ENCODE measurements at places on chromosomes 5 and 9. TPM values are rescaled to one million over a fixed set of nuclear protein-coding genes. Genes with fewer than 3 reads are reported as not detected.

- H3K4me3 ChIP-seq: no peak overlapping the region
- H3K36me3 ChIP-seq: no peaks in the 10 kb centered on the region
- H3K27ac ChIP-seq: no peak overlapping the region
- H3K4me1 ChIP-seq: peaks cover 16% of the 10 kb centered on the region
Measured at GRCh38 chr9:94145640-94146039, 61.4 kb downstream of the PTPDC1 start.

SVEP1 gene
- 1.1 TPM for total RNA-seq

DNA sequence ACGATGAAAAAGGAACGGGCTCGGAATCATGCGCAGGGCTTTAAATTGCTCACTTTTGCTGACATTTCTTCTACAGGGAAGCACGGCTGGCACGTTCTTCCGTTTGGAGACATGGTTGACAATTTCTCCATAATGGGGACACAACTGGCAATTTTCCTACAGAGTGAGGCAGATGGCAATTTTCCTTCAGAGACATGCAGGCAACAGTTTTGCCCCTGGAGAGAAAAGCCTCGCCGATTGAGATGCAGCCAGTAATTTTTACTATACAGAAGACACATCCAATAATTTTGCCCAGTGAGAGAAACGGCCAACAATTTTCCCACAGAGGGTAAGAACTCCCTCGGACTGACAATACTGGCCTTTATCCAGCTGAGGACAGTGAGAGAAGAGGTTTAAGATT is 90.9 kb upstream of the GPR151 start:
- H3K27ac ChIP-seq: no peak overlapping the region
- H3K4me1 ChIP-seq: no peaks in the 10 kb centered on the region
- DNase-seq: no peak
- no peak overlapping the region for H3K4me3 ChIP-seq
- no peaks in the 10 kb centered on the region for H3K36me3 ChIP-seq
- H3K27me3 ChIP-seq: no peaks in the 10 kb centered on the region

DNA sequence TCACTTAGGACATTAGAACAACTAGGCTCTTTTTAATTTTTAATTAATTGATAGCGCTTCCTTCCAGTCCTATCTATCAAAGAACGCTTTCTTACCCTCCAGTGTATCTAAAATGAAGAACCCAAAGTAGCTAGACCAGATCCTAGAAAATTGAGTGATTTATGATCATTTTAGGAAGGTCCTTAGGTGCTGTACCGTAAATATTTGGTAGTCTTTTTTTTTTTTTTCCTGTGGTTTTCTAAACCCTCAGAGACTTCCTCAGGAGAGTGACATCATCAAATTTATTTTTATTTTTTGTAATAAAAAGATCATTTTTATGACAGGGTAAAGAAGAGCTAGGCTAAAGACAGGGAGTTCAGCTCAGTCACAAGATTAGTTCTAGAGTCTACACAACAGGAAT is 197.4 kb downstream of the WDR70 start:
- DNase-seq: no peak
- no peaks in the 10 kb centered on the region for H3K36me3 ChIP-seq
- H3K4me3 ChIP-seq: no peak overlapping the region
- H3K4me1 ChIP-seq: no peaks in the 10 kb centered on the region

POLR3G gene
- total RNA-seq: 7.8 TPM

GRCh38 chr5:7251132-7251531 is 144.8 kb upstream of the ADCY2 start:
- no peaks in the 10 kb centered on the region for H3K27me3 ChIP-seq
- H3K36me3 ChIP-seq: no peaks in the 10 kb centered on the region
- DNase-seq: no peak
- no peaks in the 10 kb centered on the region for H3K4me1 ChIP-seq
- no peak overlapping the region for H3K27ac ChIP-seq

EFNA5 gene
- 59.3 TPM for total RNA-seq

DNA sequence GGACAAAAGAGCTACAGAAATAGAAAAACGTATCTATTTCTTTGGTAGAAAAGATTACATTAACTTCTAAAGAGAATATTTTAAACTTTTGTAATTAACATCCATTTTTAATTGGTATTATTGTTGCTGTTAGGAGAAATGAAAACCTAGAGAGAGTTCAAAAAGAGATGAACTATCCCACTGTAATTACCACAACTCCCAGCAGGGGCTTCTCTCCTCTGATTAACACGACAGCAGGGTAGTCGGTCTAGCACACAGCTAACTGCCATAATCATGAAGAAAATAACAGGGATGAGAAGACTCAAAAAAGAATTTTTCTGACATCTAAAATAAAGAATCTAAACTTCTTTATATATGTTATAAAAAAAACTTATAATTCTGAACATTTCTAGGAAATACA is 86.2 kb upstream of the CDH9 start:
- no peak overlapping the region for H3K27ac ChIP-seq
- no peak overlapping the region for H3K4me3 ChIP-seq
- no peaks in the 10 kb centered on the region for H3K4me1 ChIP-seq
- no peak for DNase-seq
- H3K36me3 ChIP-seq: no peaks in the 10 kb centered on the region
- no peaks in the 10 kb centered on the region for H3K27me3 ChIP-seq

ZNF366 gene
- not detected for total RNA-seq

DNA sequence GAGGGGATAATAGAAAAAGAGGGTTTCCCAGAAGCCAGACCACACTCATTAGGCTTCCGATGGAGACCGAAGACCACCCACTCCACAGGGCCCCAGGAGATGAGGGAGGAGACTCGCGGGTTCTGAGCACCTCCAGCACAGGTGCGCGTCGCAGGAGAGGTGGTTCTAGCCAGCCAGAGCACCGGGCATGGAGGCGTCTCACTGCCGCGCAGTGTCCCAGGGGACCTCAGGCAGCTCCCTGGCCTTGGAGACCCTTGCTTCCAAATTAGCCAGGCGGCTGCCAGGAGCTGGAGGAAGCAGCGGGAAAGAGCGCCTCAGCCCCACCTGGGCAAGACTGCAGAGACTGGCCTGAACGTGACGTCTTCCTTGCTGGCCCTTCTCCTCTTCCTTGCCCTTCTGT is 115.4 kb upstream of the FBXL7 start:
- H3K36me3 ChIP-seq: no peaks in the 10 kb centered on the region
- no peak overlapping the region for H3K4me3 ChIP-seq
- no peak for DNase-seq
- H3K27ac ChIP-seq: no peak overlapping the region

DNA sequence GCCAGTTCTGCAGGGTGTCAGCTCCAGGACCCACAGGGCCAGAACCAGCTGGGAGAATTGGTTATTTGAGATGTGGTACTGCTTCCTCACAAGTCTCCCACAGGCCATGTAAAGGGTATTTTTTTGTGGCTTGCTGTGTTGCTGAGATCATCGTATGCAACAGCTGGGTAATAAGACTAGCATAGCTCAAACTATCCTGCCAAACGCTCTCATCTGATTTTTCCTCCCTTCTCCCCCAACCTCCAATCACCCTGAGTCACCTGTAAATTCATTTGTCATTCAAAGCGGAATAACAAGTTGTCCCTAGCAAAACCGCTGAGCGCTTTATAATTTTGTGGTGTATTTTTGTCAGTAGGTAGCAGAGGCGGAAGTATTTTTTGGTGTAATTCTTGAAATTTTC is 63.2 kb downstream of the NSG2 start:
- no peaks in the 10 kb centered on the region for H3K4me1 ChIP-seq
- no peaks in the 10 kb centered on the region for H3K27me3 ChIP-seq
- no peak for DNase-seq
- H3K27ac ChIP-seq: no peak overlapping the region
- H3K36me3 ChIP-seq: no peaks in the 10 kb centered on the region

DCTN3 gene
- 93.0 TPM for total RNA-seq

KLHL3 gene
- total RNA-seq: 11.8 TPM

GRCh38 chr5:465591-466403 is 22.8 kb downstream of the EXOC3 start:
- no peak for DNase-seq
- H3K27ac ChIP-seq: no peak overlapping the region
- H3K36me3 ChIP-seq: peaks cover 22% of the 10 kb centered on the region

- peak; percentile 61 for DNase-seq
- no peak overlapping the region for H3K4me3 ChIP-seq
- no peak overlapping the region for H3K27ac ChIP-seq
- peaks cover 3% of the 10 kb centered on the region for H3K36me3 ChIP-seq
- peaks cover 4% of the 10 kb centered on the region for H3K4me1 ChIP-seq
Measured at GRCh38 chr5:43152946-43153345, 32.2 kb downstream of the ZNF131 start.

GRCh38 chr5:83097689-83098231 is 20.4 kb downstream of the XRCC4 start:
- no peaks in the 10 kb centered on the region for H3K36me3 ChIP-seq
- H3K27me3 ChIP-seq: no peaks in the 10 kb centered on the region
- H3K4me1 ChIP-seq: peaks cover 26% of the 10 kb centered on the region
- peak overlapping the region; percentile 78 for H3K27ac ChIP-seq
- H3K4me3 ChIP-seq: peak overlapping the region; percentile 6

LCN2 gene
- total RNA-seq: not detected

ELOVL7 gene
- 0.72 TPM for total RNA-seq

CCL21 gene
- total RNA-seq: not detected

- peak overlapping the region; percentile 56 for H3K4me3 ChIP-seq
- peaks cover 25% of the 10 kb centered on the region for H3K36me3 ChIP-seq
- DNase-seq: peak; percentile 94
- H3K4me1 ChIP-seq: peaks cover 42% of the 10 kb centered on the region
Measured at GRCh38 chr5:172772112-172772906, 1.3 kb upstream of the DUSP1 start.

DNA sequence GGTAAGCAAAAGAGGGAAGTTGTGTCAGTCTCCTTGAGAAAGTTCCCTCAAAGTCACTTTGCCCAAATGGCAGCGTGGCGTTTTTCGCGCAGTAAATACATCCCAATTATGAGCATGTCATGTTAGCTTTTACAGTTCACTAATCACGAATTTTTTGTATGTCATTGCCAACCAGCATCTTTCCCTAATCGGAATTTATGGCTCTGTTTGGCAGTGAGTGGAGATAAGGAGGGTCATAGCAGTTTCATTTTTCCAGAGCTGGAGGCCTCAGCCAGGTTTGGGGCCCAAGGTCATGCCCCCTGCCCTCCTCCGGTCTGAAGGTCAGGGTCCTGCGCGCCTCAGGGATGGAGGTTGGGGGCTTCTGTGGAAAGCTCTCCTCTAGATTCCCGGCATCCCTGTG is 50.1 kb downstream of the C5orf15 start:
- H3K36me3 ChIP-seq: no peaks in the 10 kb centered on the region
- no peak for DNase-seq
- peaks cover 2% of the 10 kb centered on the region for H3K27me3 ChIP-seq

FAM169A gene
- total RNA-seq: 11.9 TPM

CATSPER3 gene
- 0.39 TPM for total RNA-seq

FOXD4L6 gene
- total RNA-seq: 0.18 TPM

GRCh38 chr9:89145097-89145496 is 33.5 kb downstream of the SHC3 start:
- peaks cover 24% of the 10 kb centered on the region for H3K4me1 ChIP-seq
- DNase-seq: peak; percentile 42
- H3K27ac ChIP-seq: peak overlapping the region; percentile 50
- no peaks in the 10 kb centered on the region for H3K36me3 ChIP-seq
- H3K27me3 ChIP-seq: no peaks in the 10 kb centered on the region
- H3K4me3 ChIP-seq: no peak overlapping the region

GRCh38 chr5:124670722-124671184 is 75.7 kb downstream of the ZNF608 start:
- peaks cover 15% of the 10 kb centered on the region for H3K4me1 ChIP-seq
- no peaks in the 10 kb centered on the region for H3K27me3 ChIP-seq
- H3K4me3 ChIP-seq: no peak overlapping the region
- no peaks in the 10 kb centered on the region for H3K36me3 ChIP-seq
- DNase-seq: no peak

AHRR gene
- total RNA-seq: 8.6 TPM

HSD17B4 gene
- 82.8 TPM for total RNA-seq

DNA sequence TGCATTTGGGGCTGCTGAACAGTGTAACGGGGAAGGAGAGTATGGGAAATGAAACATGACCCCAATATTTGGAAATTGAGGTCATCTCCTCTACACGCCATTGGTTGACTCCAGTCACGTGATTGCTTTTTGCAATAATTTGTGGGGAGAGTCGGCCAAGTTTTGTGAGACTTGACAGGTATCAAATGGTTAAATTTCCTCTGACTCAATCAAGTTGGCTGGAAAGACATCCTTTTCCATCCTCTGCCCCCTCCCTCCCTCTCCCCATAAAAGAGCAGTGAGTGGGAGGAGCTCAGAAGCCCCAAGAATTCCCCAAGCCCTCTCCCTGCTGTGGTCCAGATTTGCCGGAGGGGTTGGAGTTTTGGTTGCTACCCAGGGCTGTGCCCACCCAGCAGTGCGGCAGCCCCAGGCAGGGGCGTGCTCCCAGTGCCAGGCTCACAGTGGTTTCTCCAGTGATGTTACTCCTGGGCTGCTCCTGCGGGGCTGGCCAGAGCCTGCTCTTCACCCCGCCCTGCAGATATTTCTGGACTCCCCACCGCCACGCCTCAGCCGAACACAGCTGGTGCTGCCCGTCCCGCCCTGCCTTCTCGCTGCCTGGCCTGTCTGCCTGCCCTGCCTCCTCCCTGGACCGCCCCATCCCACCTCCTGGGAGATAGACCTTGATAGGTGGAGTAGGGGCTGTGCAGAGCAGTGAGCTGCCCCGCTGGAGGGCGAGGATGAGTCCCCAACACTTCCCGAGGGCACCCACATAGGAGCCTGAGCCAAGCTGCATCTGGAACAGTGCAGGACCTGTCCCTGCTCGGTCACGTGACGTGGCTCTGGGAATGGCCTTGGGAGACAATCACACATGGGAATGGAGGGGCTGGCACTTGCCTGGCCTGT is 3.4 kb downstream of the COL5A1 start:
- peaks cover 56% of the 10 kb centered on the region for H3K4me1 ChIP-seq
- peak overlapping the region; percentile 58 for H3K4me3 ChIP-seq
- peak overlapping the region; percentile 69 for H3K27ac ChIP-seq
- H3K27me3 ChIP-seq: no peaks in the 10 kb centered on the region

DNA sequence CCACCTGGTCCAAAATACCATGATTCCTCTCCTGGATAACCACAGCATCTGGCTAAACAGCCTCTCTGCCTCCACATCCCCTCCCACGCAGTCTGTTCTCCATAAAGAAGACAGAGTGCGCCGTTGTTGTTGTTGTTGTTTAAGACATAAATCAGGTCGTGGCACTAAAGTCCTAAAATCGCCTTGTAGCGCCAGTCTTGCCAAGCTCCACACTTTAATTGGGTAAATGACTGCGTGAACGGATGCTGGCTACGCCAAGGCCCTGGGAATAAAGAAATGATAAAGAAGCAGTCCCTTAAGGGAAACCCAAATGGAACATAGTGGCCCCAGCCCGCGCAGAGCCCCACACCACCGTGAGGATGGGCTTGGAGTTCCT is 364 bp upstream of the SFXN1 start:
- no peak for DNase-seq
- H3K27me3 ChIP-seq: peaks cover 5% of the 10 kb centered on the region
- H3K36me3 ChIP-seq: no peaks in the 10 kb centered on the region

PPP3R2 gene
- total RNA-seq: not detected

DIRAS2 gene
- total RNA-seq: 0.27 TPM

DNA sequence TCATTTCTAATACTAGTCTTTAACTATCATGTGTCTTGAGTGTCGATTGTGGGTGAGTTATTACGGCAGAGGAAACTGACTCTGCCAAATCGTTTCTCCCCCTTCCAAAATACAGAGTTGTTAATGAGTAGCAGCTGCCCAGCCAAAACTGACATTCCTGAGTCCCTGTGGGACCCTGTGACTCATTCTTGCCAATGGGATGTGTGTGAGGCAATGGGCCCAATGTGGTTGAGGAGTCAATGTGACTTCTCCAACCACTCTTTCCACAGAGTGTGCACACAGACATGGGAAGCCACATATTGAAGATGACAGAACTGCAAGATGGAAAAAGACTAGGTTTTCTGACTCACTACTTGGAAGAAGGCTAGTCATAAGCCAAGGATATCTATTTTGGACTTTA is 434.7 kb downstream of the DTWD2 start:
- no peaks in the 10 kb centered on the region for H3K36me3 ChIP-seq
- peak overlapping the region; percentile 59 for H3K27ac ChIP-seq

CYLC2 gene
- not detected for total RNA-seq
